Osteocyte (in vitro differentiated cells): ENCODE measurements at places on chromosomes 3 and 15. TPM values are rescaled to one million over a fixed set of nuclear protein-coding genes. Genes with fewer than 3 reads are reported as not detected.

DNA sequence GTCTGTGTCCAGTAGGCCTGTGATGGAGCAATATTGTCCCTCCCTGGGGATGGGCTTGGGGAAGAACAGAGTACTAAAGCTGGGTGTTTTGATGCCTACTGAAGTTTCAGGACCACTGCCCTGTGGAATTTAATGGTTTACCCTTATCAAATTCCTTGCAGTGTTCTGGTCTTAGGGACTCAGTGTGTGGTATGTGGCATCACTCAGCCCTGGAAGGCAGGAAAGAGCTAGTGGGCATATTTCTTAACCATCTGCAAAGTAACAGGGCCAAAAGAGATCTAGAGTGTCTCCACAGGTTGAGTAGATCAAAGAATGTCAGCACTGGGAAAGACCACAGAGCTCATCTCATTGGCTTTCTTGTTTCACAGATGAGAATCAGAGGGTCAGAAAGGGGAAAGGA is 11.8 kb upstream of the SCN10A start:
- no peak for DNase-seq

GRCh38 chr3:123884203-123884831 is at the start of gene MYLK:
Gene MYLK, minus strand, starts transcription at chr3:123884332. Its CDS starts 90,491 bp downstream, at chr3:123793841.
- DNase-seq, result no peak

GRCh38 chr15:50353251-50353974 is 1.6 kb downstream of the GABPB1 start:
- no peak for DNase-seq

DNA sequence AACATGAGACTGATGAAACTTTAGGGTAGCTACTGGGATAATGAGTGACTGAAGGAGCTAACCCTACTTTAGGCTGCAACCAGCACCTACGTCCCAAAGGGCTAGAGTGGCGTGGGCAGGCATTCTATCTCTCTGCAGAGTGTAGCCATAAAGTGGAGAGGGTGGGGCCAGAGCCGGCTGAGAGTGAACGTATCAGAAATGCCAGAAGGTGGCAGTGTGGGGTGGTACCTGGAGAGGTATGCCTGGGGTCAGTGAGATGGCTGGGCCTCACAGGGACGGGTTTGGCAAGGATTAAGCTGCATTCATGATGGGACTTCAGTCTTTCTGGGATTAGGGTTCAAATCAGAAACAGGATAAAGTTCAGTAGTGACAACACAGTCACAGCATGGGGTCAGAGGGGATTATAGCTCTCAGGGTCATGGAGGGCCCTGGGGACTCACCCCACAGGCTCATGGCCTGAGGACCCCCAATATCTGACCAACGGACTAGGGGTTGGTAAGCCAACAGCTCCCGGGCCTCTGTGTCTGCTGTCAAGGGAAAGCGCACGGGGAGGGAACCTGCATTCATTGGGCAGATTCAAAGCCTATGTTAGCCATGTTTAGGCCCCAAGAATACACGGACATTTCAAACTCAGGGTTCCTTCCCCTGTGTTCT is 86.5 kb upstream of the FOXB1 start:
- no peak for DNase-seq

GRCh38 chr3:48662145-48662752 is 437 bp downstream of the CELSR3 start:
- no peak for DNase-seq

GRCh38 chr3:103813955-103814354 is 1379.1 kb downstream of the ZPLD1 start:
- no peak for DNase-seq

Gene ARPP21
- total RNA-seq, result 3.5 and 3.7 TPM in 2 replicates

DNA sequence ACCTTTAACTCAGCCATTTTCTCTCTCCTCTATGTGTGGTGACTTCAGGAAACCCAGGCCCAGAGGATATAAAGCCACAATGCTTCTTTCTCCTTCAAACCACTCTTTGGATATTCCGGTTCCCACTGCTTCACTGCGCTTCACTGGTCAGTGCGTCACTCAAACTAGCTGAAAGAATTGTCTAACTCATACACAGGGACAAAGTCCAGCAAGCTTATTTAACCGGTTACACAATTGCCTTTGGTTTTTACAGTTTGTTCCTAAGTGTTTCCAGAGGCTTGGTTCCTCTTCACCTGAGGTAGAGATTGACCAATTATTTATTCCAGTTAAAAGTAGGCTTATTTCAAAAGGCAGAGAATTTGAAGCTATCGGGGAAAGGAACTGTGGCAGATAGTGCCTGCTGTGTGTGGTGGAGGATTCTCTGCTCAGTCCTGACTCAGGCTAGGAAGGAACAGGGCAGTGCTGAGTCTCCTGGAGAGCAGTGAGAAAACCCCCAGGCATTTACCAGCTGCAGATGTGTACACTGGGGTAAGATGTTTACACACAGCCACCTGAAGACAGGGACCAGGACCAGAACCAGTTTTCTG is at the start of gene HGD:
TSS of gene HGD (minus strand) at position 145 of the 587 bp plus-strand sequence. CDS start at position 17, 128 bp downstream.
- DNase-seq, result no peak

DNA sequence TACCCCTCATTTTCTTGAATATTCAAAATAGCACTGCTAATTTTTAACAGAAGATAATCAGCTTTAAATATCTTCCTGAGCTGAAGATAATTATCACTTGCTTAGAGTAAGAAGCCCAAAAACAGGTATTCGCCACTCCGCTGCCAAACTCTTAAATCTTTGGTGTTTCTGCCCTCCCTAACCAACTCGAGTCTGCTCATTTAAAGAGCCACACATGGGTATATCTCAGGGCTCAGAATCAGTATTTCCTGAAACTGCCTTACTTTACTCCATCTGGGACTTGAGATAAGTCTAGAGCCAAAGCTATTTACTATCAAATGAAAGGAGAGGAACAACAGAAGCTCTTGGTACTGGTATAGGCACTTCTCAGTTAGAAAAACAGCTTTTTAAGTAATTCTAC is 10.8 kb downstream of the PDCD10 start:
- DNase-seq, result no peak

DNA sequence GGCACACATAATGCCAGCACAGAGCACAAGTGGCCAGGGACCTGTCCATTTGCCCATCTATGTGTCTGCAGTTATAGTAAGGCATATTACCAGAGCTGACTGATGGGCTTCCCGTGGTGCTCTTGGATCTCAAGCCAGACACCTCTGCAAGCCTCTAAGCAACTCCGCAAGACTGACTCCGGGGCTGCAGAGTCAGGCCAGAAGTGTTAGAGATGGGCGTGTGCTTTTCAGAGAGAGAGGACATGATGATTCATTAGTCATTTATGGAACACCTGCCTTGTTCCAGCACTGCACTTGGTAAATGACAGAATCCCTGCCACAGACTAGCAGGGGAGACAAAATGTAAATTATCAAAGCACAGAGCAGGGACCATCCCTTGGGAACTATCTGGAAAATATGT is 559.0 kb downstream of the PDCD6IP start:
- DNase-seq, result no peak

DNA sequence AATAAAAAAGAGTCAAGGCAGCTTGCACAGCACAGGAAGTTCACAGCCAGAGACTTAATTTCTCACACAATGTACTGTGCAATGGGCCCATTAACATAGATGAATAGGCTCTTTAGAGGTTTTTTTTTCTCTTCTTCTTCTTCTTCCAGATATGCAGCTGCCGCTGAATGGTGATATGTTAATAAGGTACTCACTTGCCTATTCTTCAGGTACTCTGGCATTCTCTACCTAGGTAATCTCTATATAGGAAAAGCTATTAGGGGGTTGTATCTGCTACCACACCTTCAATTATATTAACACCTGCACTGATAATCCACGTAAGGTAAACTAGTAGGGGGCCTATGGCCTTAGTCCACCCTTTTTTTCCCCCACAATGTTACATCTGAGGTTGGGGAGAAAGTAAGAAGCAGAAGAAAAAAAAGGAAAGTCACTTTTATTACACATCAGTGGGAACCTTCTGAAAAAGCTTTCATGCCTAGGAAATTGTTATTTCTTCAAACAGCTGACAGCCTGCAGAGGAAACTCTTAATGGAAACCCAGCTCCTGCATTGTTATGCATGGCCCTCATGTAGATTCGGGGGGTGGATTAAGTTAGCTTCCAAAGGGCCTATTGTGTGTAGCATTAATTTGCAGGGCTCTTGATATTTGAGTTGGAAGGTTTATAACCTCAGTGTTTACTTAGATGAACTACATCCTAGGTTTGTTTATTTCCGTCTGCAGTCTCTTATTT is 525.5 kb downstream of the ZIC1 start:
- DNase-seq, result no peak
